ENCODE measurements at places on chromosomes 7 and 10. TPM values are rescaled to one million over a fixed set of nuclear protein-coding genes. Genes with fewer than 3 reads are reported as not detected.
A peak's percentile ranks its signal among the peaks of the same experiment; 100 is the strongest.

DNA sequence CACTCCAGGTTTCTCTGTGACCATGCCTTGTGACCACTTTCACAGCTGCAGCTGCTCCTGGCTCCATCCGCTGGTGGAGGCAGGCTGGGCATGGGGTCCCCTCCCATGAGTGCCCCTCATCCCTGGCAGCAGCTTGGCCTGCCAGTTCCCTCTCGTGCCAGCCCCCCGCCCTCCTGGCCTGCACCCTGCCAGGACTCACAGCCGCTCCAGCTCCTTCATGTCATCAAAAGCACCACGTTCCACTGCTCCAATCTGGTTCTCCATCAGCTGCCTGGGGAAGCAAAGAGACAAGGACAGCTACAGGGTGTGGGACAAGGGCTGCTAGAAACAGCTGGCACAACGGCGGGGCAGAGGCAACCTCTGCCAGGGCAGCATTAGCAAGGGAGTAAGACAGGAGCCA is 22.6 kb downstream of the SLIT1 start:
- no peak for DNase-seq

DNA sequence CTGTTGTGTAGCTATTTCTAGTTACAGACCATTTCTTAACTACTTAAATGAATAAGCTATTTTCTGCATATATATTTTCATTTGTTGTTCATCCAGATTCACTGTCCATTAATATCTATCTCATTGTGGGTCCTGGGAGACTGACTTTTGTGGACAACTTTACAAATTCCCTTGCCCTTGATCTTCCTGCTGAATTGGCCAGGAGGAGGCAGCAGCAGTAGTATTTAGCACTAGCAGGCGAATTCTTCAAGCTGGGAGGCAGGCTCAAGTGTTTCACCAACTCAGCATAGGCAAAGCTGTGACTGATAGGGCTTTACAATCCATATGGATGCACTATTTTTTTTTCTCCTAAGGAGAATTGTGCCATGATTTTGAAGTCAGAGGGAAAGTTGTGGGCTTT is 461.0 kb upstream of the NRG3 start:
- no peak for DNase-seq

GRCh38 chr7:134865001-134865845 is 85.8 kb downstream of the CALD1 start:
- peak; percentile 62 for DNase-seq

GRCh38 chr7:2757361-2757903 is 69.4 kb downstream of the AMZ1 start:
- peak; percentile 89 for DNase-seq

- peak; percentile 47 for DNase-seq
These were observed 20.7 kb downstream of the COX15 start for GRCh38 chr10:99711129-99711719.

DNA sequence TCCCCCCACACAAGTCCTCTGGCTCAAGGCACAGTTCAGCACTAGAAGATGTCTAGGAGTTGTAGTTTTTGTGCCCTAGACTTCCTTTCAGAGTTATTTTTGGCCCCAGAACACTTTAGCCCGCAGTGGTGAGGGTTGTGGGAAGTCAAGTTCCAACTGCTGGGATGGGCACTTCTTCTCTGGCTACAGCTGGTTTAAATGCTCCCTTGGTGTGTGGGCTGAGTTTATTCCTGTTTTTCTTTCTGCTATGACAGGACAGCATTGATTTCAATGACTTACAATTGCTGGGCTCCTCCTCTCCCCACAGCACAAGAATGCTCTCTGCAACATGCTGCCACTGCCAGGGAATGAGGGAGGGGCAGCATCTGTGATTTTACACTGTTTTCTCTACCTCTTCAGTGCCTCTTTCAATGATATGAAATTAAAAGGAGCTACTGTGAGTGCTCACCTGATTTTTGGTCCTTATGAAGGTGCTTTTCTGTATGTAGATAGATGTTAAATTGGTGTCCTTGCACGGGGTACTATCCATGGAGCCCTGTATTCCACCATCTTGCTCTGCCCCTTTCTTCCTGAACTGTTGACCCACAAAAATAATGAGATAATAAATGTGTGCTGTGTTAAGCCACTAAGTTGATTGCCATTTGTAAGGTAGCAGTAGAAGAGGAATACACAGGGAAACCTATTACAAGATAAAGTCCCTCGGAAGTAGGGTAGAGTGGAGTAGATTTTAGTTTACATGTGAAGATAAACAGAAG is 56.3 kb downstream of the SLC13A1 start:
- peak; percentile 1 for DNase-seq

DNA sequence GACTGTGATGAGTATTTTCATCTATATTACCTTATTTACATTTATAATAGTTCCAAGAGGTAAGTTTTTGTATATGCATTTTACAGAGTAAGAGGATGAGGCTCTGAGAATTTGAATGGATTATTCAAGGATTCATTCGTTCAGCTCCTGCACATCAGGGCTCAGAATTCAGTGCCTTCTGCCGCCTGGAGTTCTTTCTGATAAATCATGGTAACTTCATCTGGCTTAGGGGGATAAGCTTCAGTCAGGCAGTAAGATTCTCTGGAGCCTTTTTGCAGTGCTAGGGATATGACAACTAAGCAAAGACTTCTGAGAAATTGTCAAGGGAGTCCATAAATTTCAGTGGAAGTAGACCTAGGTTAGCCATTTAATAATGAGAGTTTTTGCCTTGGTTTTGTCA is 668.6 kb downstream of the NRG3 start:
- no peak for DNase-seq

DNA sequence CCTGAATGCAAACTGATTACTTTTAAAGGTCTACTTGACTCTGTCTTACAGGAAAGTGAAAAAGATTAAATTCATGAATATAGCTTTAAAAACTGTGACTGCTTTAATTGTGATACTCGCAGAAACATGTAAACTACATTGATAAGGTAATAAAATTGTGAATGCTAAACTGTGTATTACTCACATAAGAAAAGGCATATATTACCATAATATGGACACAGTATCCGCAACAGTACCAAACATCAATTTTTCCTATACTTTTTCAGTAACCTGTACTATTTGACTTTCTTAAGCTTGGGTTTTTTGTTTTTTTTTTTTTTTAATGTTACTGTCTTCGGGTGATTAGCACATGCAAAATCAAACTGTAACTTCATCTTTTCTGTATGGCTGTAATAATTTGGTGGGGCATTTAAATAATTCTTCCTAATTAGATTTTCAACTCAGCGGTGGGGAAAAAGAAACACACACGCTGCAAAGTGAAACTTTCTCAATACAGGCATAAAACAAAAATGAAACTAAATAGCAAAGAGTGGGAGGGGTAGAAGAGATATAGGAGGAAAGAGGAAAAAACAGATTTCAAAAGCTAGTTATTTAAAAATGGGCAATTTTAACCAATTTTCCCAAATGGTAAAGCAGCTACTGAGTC is 23.2 kb downstream of the NT5C3A start:
- peak; percentile 50 for DNase-seq

DNA sequence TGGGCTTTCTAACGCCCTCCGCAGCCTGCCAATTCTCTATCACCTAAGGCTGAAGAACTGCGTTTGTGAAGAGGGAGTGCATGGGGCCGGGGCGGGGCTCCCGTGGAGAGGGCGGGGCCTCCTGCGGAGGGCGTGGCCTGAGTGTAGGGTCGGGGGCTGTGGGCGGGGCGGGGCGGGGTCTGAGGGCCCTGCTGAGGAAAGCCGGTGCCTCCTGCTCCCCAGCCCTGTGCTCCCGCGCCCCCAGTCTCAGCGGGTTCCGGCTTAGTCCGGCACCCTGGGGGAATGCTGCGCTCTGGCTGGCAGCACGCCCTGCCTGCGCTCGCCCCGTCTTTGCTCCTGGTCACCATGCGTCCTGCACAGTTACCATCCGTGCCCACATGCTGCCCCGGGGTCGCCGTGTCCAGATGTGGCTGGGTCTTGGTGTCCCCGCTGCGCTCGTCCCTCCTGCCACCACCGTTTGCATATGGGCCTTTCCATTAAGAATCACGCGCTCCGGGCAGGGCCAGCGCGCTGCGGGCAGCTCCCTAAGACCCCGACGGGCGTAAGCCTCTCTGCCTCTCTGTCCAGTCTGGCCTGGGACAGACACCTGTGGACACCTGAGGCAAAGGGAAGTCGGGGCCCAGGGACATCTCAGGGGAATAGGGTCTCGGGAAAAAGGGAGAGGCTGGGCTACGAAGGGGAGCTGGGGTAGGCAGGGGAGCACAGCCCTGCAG is 144.0 kb upstream of the RET start:
- DNase-seq: no peak

DNA sequence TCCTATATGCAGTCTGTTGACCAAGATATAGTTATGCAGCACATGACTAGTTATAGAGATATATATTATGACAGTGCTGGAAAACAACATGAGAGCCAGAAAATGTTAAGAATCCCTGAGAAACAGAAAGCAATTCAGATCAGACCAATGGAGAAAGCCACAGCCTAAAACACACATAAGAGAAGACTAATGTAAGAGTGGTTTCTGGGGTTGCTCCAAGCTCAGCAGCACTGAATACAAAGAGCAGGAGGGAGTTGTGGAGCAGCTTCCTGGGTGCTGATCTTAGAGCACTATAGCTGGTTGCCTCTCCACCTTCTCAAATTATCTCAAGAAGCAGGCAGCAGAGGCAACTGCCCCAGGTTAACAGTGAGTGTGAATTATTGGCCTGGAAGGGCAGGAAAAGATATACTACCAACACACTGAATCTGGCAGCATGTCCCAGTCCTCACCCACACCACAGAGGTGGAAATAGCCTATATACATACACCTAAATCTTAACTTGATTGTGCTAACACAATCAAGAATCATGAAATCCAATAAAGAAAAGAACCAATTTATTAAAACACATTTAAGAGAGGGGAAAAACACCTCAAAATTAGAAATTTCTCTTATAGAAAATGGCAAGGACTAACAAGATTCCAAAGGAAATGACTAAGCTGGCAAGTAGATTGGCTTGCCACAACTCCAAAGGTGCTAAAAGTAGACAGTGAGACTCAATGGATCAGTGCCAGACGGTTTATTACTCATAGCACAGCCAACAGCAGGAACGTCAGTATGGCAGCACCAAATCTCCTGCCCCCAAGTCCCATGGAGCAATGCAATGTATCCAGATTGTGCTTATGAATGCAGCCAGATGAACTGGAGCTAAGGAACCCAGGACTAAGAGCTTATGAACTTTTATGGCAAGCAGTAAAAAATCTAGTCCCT is 5.1 kb downstream of the PTTG1IP2 start:
- DNase-seq: peak; percentile 94

DNA sequence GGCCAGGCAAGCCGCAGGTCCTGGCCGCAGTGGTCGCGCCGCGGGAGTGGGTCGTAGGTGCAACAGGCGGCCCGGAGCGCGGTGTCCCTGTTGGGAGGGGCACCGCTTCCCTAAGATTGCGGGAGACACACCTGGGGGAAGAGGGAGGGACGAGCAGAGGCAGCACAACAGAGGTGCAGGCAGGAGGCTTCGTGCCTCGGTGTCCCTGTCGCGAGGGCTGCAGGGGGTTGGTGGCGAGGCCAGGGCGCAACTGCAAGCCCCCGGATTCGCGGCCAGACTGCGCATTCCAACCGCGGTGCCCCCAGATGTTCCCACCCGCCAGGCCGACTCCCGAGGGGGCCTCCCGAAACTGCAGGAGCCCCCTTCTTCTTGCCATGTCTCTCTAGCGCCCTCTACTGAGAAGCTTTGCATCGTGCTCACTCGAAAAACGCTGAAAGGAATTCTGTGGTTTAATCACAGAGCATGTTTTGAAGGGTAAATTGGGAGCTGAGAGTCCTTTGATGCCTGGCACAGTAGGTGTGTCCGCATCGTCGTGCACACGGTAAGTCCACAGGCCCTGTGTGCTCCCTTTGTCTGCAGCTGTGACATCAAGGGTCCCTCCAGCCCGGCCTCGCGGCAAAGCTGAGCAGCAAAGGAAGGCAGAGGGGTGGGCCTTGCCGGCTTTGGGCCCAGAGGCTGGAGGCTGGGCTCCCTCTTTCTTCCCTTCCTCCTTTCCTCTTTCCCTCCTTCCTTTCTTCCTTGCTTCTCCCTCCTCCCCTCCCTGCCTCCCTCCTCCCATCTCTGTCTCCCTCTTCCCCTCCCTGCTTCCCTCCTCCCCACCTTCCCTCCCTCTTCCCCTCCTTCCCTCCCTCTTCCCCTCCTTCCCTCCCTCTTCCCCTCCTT is 6.2 kb upstream of the MBL2 start:
- DNase-seq: no peak

GRCh38 chr10:117353684-117354083 is 21.6 kb downstream of the PDZD8 start:
- no peak for DNase-seq

Gene PARD3
- 30.0 TPM for total RNA-seq

Gene ANKRD2
- total RNA-seq: not detected

Gene PNLIP
- not detected for total RNA-seq

Gene CTTNBP2
- total RNA-seq: 0.48 TPM

Gene TRPV5
- total RNA-seq: not detected
